ENCODE measurements at places on chromosomes 5 and 9. TPM values are rescaled to one million over a fixed set of nuclear protein-coding genes. Genes with fewer than 3 reads are reported as not detected.

OLFML2A gene
- total RNA-seq = 7.7 TPM

NOL8 gene
- total RNA-seq = 39.0 TPM

GRM6 gene
- total RNA-seq = not detected

TMEM232 gene
- 2.4 TPM for total RNA-seq

CTNND2 gene
- total RNA-seq = 0.74 TPM

ADGRD2 gene
- total RNA-seq = not detected

GFRA3 gene
- 0.08 TPM for total RNA-seq

Measured in A375 (cell line).